ENCODE measurements at places on chromosomes 7 and 10.
A peak's percentile ranks its signal among the peaks of the same experiment; 100 is the strongest.

GRCh38 chr7:78057571-78057970 is 259.0 kb downstream of the PHTF2 start:
- no peak for DNase-seq

- no peak for DNase-seq
These were observed 50.0 kb downstream of the FIGNL1 start for GRCh38 chr7:50400114-50400513.

GRCh38 chr7:120462991-120463390 is 190.0 kb downstream of the KCND2 start:
- DNase-seq = no peak

DNA sequence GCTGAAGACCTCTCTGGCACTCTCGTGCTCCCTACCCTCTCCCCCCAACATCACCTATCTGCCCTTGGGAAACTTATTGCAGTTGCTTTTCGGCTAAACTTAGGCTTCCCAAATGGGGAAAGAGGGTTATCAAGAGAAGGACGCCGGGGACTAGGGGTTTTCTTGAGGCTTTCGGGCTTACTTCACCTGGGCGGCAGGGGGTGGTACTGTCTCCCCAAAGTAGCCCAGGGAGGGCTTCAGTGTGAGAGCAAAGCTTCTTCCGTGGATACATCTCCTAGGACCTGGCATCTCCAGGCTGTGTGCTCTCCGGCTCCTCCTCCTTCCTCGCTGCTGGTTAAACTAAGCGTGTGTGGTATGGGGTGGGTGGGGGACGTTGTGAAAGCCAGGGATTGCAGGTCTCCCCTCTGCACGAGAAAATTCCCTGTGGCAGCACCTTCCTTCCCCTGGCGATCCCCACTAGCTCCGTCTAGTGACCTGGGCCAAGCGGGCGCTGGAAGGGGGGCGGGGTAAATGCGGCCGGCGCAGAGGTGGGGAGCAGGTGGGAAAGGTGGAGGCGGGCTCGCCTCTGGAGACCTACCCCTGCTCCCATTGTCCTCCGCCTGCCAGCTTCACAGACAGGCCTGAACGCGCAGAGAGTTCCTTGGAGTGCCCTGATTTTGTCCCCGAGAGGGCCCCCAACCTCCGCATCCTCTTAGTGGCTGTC is 1.1 kb downstream of the PLXDC2 start:
- DNase-seq = no peak

- DNase-seq = no peak
These were observed 13.6 kb downstream of the PRXL2A start for GRCh38 chr10:80421707-80422536.

- DNase-seq = peak; percentile 7
These were observed 31.9 kb downstream of the LCOR start for GRCh38 chr10:96863922-96864543.

GRCh38 chr10:106000721-106001120 is 1163.8 kb downstream of the SORCS1 start:
- no peak for DNase-seq

DNA sequence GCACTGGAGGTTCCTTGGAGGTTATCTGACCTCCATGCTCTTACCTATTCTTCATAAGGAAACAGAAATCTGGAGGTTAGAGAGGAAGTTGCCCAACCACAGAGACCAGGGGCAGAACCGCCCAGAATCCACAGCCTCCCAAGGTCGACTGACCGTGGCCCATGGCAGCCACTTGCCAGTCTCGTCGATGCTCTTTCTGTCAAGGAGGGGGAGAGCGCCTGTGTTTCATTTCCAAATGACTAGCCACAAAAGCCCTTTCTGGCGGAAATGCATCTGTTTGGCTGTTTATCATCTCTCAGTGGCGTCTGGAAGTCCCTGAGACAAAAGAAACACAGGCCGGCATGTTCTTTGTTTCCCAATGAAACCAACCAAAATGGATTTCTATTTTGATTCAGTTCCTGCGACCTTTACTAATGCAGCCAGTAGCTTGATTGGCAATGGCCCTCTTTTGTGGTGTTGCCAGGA is 2.9 kb downstream of the RAMP3 start:
- DNase-seq = no peak

DNA sequence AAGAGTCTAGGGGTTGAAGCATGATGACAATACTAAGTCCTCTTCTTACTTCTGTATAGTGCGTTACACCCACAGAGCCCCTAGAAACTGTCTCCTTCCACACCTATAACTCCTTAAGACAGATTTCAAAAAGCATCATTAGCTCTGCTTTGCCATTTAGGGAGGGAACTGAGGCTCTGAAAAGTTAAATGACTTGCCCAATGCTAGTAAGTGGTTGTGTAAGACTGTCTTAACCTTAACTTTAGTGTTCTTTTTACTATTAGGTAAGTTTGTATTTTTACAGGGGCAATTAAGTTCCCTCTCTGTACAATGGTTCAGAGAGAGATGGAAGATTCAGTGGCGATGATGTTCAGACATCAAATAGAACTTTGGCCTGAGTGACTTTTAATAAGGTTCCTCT is 72.7 kb upstream of the ASAH2 start:
- no peak for DNase-seq

DNA sequence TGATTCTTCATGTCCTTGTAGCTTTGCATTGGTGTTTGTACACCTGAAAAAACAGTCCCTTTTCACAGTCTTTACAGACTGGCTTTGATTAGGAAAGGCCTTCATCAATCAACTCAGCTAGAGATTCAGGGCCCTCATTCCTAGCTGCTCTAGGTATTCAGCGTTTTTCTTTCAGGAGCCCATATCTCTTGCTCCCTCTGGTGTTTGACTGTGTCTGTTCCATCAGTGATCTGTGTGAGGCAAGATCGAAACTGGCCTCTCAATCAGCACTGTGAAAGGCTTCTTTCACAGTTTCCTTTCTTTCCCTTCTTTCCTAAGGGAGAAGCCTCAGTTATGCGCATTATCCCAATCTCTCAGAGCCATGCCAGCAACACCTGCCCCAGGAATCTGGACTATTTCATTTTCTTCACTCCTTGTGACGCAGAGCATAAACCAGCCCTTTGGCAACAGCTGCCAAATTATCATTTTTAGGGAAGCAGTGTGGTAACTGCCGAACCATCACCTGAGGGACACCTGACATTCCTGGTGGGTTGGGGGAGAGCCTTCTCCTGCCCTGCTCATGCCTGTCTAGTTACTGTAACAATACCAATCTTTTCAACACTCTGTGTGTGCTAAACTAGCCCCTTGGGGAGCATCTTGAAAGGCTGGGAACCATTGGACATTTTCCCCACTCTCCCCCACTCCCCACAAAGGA is 75.7 kb upstream of the CCDC71L start:
- DNase-seq = no peak

DNA sequence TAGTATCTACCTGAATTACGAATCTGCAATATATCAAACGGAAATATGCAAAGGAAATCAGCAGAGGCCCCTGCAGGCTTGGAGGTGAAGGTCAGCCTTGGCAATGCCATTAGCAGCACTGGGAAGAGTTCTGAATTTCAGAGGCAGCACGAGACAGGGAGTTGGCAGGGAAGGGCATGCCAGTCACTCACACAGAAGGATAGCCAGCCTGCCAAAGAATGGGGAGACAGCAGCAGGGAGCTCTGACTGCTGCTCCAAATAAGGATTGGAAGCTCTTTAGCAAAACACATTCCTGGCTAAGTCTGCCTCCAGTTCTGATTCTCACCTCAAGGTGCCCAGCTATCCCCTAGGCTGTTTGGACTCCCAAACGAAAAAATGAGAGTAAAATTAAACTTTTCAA is 188.0 kb downstream of the PDE1C start:
- no peak for DNase-seq

- DNase-seq = no peak
These were observed at the start of gene LLCFC1 for GRCh38 chr7:142939226-142939910. Gene LLCFC1, plus strand, starts transcription at chr7:142939484. Its CDS starts 138 bp downstream, at chr7:142939622.

DNA sequence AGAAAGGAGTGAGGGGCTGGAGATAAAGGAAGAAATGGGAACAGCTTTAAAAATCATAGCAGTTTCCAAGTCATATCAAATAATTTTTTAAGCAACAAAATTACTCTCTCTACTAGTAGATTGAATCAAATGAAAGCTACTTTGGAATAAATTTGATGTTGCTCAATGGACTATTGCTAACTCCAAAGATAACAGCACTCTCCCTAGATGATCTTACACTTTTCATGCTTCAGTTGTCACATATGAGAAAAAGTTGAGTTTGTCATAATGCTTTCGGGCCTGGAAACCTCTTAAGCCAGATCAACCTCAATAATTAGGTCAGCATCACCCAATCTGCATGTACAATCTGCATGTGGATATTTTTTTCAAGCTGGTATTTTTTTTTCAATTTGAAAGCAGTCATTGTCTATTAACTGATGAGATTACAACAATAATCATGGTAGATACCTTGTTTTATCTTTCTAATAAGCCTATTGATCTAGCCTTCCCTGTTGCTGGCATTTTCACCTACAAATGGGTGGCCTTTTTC is 31.3 kb downstream of the LIPJ start:
- no peak for DNase-seq

DNA sequence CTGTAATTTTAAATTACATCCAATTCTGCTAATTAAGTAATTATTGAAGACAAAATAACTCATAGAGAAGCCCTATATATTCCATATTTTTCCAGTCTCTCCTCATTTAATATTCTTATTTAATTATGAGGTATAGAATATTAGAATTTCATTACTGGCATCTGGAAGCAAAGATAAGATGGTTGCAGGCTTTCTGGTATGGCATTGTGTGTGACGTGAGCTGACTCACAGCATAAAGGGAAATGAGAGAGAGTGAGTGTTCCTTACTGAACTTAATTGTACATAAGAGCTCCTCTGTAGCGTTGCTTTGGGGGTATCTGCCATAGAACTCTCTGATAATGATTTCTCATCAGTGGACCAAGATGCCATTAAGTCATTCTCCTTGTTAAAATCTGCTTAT is 127.4 kb upstream of the TEX47 start:
- DNase-seq = no peak

DNA sequence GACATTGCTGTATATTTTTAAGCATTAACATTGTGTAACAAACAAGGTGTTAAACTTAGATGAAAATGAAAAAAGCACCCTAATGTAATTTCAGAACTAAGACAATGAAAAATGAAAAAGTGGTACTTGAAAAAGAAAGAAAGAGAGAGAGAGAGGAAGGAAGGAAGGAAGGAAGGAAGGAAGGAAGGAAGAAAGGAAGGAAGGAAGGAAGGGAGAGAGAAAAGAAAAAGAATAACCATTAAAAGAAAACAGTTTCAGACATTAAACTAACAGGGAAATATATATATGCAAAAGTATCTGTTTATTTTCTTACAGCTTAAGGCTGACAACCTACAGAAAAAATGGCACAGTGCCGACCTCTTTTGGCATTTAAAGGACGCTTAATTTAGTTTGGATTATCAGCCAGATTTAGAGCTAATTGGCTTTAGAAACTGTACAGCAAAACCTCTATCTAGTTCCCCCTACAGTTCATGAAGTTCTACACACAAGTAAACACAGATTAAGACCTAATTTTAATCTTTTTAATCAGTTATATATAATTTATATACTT is 13.8 kb downstream of the MTERF1 start:
- DNase-seq = no peak

GRCh38 chr10:124185084-124185483 is 91.7 kb upstream of the CHST15 start:
- DNase-seq = peak; percentile 44

DNA sequence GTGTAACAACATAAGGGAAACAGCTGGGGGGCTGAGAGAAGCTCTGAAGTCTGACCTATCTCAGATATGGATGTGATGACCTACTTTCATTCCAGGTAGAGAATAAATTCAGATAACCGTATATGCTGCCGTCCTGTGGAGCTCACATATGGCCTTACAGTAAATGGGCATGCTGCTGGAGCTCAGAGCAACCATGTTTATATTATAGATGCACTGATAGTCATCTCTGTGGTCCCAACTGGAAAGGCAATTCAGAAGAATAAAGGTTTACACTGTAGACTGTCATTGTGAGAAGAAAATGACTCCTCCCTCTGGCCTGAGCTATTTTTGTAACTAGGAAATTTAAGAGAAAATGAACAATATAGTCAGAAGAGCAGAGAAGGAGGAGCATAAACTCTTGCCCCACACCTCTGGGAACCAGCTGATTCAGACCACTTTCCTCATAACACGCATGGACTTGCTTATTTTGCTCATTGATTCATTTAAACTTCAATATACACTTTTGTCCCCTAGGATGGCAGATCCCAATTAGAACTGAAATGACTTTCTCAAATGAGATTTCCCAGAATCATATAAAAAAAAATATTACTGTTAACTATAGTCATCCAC is 69.9 kb upstream of the NXPH1 start:
- no peak for DNase-seq

- DNase-seq = no peak
These were observed 45.0 kb downstream of the MRC1 start for GRCh38 chr10:17854044-17854652.

DNA sequence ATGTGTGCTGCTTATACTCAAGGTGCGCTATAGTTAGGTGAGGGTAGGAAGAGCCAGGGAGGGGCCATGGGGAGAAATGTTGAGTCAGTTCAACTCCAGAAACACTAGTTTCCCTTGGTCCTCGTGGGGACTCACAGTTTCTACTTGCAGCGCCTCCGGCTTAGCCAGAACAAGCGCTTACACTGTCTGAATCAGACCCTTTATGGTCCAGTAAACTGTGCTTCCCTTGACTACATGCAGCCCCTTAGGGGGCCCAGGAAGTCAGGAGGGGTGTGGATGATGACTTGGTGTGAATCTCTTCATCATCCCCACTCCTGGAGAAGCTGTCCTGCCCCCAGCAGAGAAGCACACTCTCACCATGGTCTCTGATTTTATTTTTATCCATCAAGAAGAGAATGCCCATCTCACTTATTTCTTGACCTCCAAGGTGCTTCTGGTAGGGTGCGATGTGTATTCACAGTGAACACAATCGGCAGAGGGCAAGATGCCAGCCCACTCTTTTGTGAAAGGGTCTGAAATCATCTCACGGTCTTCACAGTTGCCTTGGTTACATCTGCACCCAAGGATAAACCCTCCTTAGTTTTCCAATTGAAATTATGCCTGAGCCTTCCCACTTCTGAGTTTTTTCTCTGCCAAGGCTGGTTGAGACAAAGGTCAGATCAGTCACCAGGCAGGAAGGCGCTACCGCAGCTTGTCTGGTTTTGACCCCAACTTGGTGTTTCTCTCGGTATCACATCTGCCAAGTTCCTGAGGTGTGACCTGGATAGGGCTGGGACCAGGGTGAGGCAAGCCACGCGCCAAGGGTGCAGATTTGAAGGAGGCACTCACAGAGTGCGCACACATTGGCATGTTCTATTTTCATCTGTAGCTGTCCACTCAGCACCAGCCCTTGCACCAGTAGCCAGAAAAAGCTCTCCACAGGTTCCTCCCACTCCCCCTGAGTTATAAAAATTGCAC is 62.7 kb upstream of the LRRC4 start:
- DNase-seq = peak; percentile 85

DNA sequence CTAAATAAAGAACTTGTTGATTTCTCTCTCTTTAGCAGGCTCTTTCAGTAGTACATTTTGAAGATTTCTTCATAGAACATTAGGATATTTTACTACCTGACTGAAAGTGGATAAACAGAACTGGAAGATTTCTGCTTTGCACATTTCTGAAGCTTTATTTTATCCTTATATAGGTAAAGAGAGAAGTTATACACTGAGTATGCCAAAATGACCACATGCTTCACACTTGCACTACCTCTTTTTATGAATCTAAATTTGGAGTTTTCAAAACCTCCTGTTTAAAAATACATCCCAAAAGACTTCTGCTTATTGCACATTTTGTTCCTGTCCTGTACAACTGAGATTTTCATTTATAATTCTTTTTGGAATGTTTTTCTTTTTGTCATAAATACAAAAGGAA is 197.4 kb upstream of the PRPS1L1 start:
- no peak for DNase-seq

Data from DMS79 treated with DMSO at 0.1 percent for 48 hours (cell line).